ENCODE measurements at places on chromosomes 11 and 22.

- DNase-seq: no peak
These were observed 1070.3 kb downstream of the JRKL start for GRCh38 chr11:97460091-97460490.

- DNase-seq: no peak
These were observed 65.8 kb downstream of the PACSIN2 start for GRCh38 chr22:42949159-42949558.

- DNase-seq: no peak
These were observed 12.9 kb downstream of the OR10A6 start for GRCh38 chr11:7918141-7918540.

DNA sequence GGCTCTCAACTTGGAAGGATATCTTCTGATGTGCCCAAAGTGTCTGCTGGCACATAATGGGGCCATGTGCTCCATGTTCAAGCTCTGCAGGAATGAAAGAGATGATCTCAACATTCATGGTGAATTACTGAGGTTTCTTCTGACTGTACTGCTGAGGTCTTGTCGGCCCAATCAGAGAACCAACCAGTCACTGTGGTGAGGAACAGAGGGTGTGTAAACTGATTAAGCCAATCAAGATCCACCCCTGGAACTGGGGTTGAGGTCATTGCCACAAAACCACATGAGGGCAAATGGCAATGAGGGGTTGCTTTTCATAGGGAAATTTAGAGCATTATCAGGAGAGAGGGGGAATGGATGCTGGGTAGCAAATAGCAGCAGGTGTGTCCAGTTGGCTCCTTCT lies 152.3 kb upstream of the RAG2 start:
- DNase-seq: no peak

DNA sequence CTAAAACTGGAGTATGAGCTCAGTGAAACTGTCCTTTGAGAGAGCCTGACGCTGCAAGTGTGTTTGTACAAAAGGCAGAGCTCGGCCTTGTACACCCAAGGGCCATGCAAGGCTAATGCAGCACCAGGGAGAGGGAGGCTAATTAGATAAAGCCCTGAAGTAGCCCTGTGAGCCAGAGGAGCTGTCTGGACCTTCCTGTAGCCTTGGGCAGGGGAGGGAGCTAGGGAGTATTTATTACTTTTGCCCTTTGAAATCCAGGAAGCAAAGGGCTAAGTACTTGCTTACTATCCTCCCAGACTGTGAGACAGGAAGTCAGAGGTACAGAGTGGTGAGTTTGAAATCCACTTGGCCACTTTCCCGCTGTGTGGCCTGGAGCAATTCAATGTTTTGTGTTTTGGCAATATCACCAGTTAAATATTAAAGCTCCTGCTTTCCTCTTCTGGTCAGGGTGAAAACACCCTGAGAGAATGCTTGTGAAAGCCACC lies 10.2 kb upstream of the LDHA start:
- DNase-seq: no peak

DNA sequence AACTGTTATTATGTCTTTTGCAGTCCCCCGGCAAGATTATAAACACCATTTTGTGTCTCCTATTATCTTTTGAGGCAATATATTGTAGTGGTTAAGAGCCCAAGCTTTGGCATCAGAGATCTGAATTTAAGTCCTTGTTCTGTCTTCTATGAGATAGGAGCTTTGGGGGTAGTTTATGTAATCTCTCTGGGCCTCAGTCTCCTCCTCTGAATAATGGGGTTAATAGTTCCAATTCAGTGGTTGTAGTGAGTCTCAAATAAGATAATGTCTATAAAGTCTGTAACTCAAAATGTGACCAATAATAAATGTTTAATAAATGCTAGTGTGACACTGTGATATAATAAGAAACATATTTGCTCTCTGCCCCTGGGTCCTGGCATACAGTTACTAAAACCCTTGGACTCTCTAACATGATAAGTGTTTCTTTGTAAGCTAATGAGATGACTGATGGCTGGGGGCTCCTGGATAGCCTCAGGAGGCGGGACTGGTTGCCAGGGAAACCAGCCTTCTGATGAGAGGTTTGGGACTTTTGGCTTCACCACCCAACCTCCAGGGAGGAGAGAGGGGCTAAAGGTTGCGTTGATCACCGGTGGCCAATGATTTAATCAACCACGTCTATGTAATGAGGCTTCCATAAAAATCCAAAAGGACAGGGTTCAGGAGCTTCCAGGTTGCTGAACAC lies 183.4 kb upstream of the MTMR2 start:
- DNase-seq: no peak

DNA sequence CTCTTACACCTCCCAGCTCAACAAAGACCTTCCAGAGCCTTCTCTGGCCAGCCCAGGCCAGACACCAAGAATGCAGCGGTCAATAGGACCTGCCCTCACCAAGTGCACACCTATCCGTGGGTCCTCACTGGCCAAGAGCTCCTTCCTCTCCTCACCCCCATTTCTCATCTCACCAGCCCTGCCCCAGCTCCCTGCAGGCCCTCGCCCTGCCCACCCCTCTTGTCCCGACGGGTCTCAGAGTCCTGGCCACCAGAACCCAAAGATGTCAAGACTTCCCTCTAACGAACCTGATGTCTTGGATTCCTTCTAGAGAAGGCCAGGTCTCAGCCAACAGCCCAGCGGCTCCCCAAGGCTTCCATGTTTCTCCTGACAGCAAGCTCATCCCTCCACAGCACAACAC lies 43.6 kb downstream of the IGF2 start:
- no peak for DNase-seq

DNA sequence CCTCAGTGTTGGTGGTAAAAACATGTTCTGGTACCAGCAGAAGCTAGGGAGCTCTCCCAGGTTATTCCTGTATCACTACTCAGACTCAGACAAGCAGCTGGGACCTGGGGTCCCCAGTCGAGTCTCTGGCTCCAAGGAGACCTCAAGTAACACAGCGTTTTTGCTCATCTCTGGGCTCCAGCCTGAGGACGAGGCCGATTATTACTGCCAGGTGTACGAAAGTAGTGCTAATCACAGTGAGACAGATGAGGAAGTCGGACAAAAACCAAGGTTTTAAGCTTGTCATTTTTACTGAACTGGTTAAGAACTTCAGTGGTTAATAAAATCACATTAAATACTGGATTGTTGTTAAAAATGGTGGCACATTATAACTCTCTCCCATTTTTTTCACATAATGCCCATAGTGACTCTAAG lies 42.6 kb upstream of the VPREB1 start:
- no peak for DNase-seq

DNA sequence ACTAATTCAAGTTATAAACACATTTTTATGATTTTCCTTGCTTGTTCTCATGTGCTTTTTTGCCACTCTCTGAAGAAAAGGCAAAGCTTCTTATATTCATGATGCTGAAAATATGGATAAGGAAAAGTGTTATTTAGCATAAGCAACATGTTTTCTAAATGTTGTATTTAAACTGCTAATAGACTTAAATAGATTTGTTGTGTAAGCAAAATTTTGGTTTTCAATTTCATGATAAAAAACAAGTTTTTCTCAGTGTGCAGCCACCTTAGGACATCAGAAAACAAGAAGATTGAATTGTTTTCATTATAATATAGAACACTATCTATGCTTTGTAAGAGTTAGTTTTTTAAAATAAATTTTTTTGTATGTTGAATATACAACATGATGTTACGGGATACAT lies 2.3 kb downstream of the OR4A16 start:
- DNase-seq: no peak

DNA sequence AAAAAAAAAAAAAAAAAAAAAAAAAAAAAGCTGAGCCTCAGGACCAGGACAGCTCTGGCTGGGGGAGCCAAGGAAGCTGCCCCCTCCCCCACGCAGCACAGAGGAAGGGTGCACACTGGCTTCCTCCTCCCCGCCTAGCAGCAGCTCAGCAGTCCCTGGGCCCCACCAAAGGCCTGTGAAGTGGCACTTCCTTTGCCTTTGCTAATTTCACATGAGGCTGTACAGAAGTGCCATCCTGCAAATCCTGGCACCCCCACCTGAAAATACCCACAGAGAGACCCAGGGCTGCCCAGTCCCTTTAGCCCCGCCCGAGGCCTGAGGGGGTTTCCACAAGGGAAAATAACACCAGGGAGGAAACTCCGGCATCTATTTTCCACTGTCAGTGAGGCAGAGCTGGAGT lies 3.9 kb downstream of the RHOG start:
- peak; percentile 35 for DNase-seq

DNA sequence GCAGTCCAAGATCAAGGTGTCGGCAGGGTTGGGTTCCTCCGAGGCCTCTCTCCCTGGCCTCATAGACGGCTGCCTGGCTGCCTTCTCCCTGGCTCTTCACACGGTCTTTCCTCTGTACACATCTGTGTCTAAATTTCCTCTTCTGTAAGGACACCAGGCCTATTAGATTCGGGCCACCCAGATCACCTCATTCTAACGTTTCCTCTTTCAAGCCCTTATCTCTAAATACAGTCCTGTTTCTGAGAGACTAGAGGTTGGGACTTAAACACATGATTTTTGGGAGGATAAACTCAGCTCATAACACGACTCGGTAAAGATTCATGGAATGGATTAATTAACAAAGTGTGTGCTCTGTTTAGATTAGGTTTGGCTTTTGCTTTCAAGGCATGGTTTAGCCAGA lies 136.0 kb upstream of the SORL1-AS1 start:
- DNase-seq: no peak

- DNase-seq: no peak
These were observed 317.7 kb upstream of the CTSC start for GRCh38 chr11:88655196-88655595.

DNA sequence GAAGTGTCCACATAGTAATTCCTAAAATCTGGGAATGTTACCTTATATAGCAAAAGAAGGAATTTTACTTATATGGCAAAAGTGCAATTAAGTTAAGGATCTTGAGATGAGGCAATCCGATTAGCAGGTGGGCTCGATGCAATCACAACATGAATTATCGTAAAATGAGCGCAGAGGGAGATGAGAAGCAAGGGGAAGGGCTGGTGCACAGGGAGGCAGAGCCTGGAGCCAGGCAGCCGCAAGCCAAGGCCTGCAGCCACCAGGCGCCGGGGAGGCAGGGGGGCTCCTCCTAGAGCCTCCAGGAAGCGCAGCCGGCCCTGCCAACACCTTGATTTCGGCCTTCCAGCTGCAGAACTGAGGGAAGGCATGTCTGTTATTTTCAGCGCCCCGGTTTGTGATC lies 85.7 kb downstream of the CELSR1 start:
- no peak for DNase-seq

DNA sequence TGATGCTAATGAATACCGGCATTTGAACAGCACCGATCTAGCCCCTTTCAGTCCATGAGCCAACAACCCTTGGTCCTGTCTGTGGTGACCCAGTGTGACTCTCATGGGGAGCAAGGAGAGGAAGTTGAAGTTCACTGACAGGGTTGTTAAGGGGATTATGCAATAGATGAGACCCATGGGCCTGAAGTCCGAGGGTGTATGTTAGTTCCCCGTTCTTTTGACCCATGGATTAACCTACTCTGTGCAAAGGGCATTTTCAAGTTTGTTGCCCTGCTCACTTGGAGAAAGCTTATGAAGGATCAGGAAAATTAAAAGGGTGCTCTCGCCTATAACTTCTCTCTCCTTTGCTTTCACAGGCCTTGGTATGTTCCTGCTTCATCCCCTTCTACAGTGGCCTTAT lies 4.9 kb downstream of the PNPLA3 start:
- no peak for DNase-seq

GRCh38 chr11:94325681-94326080 lies 21.3 kb downstream of the IZUMO1R start:
- no peak for DNase-seq

- no peak for DNase-seq
These were observed 15.5 kb upstream of the CTSD start for GRCh38 chr11:1779034-1779805.

- DNase-seq: no peak
These were observed 21.8 kb downstream of the RPL3 start for GRCh38 chr22:39297490-39298240.

DNA sequence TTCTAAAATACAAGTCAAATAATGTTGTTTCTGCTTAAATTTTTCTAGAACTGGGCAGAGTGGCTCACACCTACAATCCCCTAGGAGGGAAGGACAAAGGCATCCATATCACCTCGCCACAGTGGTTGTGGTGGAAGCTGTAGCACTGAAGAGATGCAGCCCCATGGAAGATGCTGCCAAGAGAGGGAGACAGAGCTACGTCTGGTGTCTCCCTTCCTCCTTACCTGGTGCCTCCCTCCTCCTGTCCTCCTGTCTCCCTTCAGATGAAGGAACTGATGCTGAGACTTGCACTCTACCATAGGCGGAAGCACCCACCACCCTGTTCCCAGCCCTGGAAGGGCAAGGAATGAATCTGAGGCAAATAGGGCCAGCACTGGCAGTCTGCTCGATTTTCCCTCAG lies 22.3 kb downstream of the MMP27 start:
- DNase-seq: no peak
